ENCODE measurements at places on chromosomes 3 and 15.

DNA sequence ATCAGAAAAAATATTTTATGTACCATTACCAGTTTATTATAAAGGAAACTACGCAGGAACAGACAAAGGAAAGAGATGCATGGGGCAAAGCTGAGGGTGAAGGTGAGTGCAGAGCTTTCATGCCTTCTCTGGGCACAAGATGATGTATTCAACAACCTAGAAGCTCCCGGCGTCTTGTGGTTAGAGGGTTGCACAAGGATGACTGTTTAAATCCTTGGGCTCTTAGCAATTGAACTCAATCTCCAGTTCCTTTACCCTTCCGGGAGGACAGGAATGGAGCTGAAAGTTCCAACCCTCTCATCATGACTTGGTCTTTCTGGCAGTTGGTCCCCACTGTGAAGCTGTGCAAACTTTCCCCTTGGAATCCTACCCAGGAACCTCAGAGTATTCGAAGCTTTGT lies 542.0 kb downstream of the EPHA3 start:
- DNase-seq: no peak

DNA sequence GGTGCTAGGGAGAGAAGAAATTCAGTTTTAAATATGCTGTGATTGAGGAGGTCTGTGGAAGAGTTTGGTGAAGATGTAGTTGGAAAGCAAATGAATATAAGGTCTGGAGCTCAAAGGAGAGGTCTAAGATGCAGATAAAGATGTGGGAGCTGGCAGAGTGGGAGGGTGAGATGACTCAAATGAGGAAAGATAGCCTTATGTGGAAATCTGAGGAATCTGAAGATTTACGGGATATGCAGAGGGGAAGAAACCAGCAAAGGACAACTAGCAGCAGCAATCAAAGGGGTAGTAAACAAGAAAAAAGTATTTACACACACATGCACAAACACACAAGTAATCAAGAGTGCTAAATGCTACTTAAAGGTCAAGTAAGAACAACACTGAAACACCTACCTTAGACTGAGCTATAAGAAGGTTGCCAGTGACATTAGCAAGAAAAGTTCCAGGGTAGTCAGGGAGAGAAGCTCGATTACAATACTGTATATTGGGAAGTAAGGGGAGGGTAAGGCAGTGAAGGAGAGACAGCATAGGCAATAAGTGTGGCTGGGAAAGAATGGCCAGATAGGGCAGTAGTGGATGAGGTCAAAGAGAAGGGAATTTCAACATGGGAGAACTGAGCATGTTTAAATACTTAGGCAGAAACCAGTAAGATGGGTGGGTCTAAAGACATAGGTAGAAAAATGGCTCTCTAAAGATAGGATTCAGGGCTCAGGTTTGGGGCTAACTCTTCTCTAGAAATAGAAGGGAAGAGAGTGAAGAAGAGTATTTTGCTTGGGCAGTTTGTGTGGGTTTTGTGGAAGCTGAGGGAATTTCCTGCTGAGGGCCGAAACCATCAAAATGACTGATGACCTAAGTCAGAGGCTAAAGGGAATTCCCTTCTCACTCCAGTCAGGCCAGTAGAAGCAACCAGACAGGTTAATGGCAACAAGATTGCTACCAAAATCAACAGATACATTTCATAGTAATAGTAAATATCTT lies 8.9 kb downstream of the CMTM6 start:
- no peak for DNase-seq

- DNase-seq: no peak
Observed at GRCh38 chr3:168427835-168428475, 332.2 kb upstream of the GOLIM4 start.

- no peak for DNase-seq
Observed at GRCh38 chr3:124826703-124827102, 60.5 kb downstream of the ITGB5 start.

DNA sequence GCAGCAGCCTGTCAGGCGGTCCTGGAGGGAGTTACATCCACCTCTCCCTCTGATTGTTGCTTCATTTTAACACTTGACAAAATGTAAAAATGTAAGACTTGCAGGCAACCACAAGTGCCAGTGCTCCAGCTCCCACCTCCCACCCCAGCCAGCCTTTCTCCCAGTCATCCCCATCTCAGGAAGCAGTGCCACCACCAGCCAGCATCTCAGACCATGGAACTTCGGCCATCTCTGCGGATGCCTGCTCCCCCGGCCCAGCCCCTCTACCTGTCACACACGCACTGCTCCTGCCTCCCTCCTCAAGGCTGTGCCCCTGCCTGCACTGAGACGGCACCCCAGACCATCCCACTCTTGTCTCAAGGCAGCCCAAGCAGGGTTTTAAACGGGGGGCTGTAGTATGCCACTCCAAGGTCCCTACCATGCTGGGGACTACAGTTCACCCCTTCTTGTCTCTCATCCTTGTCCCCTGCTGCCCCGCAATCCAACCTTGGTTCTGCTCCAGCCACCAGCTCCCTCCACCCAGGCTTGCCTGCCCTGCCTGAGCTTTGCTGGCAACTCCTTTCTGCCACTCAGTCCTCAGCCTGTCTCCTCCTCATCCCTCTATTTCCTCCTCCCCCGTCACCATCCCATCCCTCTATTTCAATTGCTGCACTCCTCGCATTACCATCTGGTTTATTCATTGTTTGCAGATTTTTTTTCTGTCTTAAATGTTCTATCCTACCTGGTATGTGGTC lies 85.8 kb downstream of the SNRK start:
- no peak for DNase-seq

GRCh38 chr15:92394309-92395097 lies 822 bp downstream of the ST8SIA2 start:
- DNase-seq: no peak

DNA sequence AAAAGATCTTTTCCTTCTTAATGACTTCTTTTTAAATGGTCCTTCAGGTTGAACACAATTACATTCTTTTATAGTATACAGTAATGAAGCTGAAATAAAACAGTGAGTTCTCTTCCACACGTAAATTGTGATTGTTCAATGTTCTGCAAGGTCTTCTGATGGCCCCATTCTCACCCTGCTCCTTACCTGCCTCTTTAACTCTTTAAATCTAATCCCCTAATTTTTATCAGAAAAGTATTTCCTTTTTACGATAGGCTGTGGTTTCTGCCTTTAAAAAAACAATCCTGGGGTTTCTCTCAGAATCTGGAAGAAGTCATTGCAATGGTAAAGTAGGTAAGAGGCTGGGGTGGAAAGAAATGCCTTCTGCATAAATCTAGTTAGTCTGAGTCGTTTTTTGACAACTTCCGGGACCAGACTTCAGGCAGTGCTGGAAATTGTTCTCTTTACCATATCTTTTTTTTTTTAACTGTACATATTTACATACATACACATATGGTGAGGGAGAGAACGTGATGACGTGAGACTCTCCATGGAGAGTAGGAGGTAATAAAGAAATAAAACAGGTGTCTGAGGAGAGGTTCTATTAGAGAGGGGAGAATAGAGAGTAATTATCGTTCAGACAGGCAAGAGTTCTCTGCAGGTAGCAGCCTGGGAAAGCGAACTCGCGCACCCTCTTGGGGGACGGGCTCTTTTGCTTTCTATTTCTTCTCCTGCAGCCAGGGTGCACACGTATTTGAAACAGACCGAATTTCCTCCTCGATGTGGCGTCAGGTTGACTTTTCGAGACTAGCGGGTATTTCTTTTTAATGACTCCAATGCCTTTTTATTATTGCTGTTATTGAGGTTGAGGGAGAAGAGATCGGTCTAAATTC lies at the start of gene SIDT1:
TSS of gene SIDT1 (plus strand) at position 730 of the 872 bp plus-strand sequence. CDS start 467 bp downstream, outside the sequence.
- peak; percentile 64 for DNase-seq

DNA sequence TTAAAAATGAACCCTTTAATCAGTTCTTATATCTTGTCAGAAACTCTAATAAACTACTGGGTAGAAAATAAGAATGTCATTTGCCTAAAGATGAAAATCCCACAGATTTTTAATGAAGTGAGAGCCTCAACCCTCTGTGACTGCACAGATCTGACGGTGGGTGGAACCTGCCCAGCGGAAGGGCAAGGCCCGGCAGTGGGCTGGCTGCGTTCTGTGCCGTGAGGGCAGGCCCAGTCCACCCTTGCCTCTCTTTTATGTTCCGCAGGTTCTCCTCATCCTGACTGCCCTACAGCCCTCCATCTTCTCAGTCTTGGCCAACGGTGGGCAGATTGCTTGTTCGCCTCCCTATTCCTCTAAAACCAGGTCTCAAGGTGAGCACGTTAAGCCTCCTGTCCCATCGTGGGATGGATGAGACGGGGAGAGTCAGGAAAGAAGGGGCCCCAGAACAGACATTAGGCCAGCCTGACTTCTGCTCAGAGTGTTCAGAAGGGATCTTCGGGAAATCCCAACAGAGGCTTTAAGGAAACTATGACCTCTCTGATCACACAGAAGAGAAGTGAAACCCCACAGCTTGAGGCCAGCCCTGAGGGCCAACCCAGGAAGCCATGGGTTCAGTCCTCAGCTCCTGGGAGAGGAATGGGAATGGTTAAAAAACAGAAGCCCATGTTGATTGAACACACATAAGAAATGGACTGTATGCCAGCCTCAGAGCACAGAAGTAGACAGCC lies 16.0 kb downstream of the SLC51A start:
- no peak for DNase-seq

- no peak for DNase-seq
Observed at GRCh38 chr15:80530737-80531365, 126.7 kb downstream of the ARNT2 start.

Data from activated effector memory CD4-positive, alpha-beta T cell treated with Interleukin-2 at 50 U/mL for 16 hours (primary cell).